Spinal cord (tissue), 10 donors: ENCODE measurements at places on chromosomes 13 and 19. TPM values are rescaled to one million over a fixed set of nuclear protein-coding genes. Genes with fewer than 3 reads are reported as not detected.

Gene C19orf25
- total RNA-seq: 36.1 TPM

- no peak for DNase-seq
These were observed 38.4 kb upstream of the RCBTB2 start for GRCh38 chr13:48571126-48571913.

DNA sequence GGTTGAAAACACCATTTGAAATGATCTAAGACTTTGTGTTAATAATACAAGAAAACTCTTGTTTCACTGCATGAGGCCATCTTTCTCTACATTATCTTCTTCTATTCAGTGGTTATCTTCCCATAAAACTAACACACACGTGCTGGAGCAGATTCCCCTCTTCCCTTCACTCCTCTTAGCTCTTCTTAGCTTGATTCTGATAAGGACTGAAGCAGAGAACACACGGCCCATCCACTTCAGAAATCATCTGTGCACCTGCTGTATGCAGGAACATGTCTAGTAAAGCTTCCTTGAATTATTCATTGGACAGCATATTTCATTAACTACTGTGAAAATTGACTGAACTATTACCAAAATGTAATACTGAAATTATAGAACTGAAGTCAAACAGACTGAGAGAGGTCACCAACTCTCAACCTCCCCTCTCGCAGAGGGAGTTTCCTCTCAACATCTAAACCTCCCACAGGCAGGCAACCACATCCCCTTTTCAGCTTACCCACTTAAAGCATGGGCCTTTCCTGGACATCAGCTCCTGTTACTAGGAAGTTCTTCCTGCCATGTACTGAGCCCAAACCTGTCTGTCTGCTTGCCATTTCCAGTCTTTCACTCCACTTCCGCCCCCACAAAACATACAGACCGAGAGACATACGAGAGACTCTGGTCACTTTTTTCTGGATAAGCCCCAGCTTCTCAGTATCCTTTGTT lies 113.9 kb downstream of the CRYL1 start:
- DNase-seq: no peak

Gene HOMER3
- 32.5 TPM for total RNA-seq

Gene MAST1
- total RNA-seq: 12.2 TPM

- no peak for DNase-seq
These were observed 36.9 kb downstream of the DHRS12 start for GRCh38 chr13:51767100-51767499.
